ENCODE measurements at places on chromosomes 1 and 21.

DNA sequence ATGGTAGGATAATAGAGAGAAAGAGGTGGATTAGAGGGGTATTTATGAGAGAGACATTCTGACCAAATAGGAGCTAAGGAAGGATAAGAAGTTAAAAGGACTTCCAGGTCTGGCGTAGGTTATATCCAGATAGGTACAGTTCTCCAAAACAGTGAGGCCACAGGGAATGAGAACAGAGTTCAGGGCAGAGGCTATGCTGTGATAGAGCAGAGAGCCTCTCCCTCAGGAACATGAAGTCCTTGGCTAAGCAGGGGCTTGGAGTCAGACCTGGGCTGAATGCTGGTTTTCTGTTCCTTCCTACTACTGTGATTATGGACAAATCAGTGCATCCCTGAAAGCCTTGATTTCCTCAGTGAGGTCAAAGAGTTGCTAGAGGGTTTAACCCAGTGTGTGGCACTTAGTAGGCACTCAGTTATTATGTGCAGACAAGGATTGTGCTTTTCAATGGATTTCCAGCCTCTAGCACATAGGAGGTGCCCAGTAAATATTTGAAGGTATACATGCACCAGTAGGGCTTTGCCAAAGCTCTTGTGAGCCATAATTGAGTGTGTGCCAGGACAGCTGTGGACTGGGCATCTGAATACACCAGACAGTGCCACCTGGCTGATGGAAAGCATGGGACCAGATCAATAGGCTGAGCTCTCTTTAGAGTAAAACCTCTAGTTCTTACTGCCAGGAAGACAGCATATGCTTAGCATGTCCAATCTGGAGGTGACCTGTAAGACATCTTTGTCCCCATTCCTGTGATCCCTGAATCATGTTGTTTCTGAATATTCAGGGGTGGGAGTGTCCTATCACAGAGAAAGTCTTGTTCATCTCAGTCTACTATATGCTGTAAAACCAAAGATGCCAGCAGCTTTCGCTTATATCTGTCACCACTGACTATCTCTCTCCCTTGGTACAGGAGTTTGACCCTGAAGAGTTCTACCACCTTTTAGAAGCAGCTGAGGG, 111.1 kb downstream of the PIK3R3 start:
- no peak for DNase-seq

DNA sequence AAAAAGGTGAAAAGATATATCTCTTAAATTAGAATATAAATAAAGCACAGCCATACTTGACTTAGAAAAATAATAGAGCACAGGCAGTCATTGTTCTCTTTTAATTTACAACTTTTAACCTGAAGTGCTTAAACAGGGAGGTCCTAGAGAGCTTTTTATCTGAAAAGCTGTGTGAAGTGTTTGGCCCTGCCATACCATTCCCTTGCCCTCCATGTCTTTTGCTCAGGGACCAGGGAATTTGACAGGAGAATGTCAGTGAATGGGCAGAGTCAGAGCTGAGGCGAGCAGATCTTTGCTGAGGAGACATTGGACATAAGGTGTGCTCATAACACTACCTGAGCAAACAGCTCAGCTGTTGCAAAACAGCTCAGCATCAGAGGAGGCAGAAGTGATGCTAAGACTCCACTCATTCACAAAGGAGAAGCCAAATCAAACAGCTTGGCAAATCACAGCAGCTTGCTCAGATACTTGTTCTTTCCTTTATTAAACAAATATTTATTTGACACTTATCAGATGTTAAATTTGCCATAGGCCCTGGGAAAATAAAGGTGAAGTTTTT, 14.9 kb upstream of the MGST3 start:
- no peak for DNase-seq

DNA sequence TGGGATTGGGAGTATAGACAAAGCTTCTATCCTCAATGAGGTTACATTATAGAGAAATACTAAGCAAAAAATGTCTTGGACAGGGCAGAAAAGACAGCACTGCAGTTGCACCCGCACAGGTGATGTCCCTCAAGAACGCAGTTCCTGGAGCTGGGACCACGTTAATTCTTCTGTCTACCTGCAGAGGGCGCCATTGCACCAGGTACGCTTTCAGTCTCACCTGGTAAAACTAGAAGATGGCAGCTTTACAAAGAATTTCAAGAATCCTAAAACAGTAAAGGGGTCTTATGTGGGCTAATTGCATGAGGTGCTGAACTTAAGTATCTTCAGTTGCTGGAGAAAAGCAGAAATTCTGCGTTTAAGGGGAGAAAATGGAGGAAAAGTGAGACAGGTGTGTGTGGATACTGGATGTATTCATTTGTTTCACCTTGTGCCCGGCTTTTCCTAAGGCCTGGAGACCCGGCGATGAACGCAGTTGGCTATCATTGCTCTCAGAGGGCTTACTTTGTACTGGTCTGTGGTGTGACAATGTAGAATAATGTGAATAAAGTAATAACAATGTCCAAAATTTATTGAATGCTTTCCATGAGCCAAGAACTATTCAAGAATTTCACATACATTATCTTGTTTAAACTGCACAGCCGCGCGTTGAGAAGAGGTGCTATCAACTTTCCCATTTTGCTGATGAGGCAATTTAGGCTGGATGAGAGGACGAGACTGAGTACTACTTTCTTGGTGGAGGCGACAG, 276.3 kb upstream of the GREM2 start:
- peak; percentile 82 for DNase-seq

DNA sequence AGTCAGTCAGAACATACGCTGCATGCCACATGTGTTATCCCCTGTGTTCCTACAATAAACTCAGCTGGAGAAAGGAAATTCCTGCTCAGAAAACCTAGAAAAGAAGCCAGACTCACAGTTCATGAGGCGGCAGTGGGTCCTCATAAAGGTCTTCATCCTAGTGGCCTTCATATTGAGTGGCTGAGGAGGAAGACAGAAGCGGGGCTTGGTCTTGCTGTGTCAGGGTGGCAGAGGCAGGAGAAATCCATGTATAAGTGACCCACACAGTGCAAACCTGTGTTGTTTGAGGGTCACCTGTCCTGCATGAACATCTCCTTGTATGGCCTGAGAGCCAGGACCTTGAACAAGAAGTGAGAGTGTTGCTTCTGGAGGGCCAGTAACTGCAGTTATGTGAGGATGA, 4.0 kb upstream of the WNT3A start:
- no peak for DNase-seq

- DNase-seq: peak; percentile 62
Measured at GRCh38 chr1:119631433-119632102, 16.5 kb downstream of the ZNF697 start.

DNA sequence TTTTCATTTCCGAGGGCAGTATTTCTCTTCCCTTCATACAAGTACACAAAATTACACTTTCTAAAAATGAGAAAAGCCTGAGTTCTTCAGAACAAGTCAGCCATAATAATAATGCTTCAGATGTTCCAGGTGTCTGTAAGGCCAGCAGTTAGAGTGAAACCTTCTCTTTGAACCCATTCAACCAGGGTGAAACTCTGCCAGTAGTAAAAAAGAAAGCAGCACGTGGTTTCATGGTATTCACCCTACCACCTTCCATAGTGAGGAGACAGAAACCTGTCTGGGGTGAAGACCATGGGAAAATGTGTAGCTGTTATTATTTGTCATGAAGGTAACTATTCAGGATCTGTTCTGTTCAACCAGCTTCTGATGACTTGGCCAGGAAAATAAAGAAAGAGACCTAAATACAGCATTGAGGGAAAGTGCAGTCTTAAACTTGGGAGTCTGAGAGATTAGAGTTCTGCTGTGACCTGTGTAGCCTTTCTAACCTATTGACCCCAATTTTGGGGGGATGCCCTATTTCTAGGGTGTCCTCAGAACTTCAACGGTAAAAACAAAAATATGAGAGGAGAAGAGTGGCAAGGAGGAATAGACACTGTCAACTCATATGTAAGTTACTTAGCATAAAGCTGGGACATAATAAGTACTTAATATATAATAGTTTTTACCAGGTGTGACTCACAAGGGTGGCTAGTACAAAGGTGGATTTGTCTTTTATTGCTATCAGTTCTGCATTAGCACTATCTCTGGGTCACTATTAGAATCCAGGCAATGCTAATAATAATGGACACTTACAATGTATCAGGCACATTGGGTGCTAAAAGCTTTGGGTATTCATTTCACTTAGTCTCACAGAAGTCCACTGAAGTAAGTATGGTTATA, 70.0 kb upstream of the TNFSF4 start:
- DNase-seq: no peak

- no peak for DNase-seq
Measured at GRCh38 chr1:65207317-65207716, 59.3 kb downstream of the AK4 start.

DNA sequence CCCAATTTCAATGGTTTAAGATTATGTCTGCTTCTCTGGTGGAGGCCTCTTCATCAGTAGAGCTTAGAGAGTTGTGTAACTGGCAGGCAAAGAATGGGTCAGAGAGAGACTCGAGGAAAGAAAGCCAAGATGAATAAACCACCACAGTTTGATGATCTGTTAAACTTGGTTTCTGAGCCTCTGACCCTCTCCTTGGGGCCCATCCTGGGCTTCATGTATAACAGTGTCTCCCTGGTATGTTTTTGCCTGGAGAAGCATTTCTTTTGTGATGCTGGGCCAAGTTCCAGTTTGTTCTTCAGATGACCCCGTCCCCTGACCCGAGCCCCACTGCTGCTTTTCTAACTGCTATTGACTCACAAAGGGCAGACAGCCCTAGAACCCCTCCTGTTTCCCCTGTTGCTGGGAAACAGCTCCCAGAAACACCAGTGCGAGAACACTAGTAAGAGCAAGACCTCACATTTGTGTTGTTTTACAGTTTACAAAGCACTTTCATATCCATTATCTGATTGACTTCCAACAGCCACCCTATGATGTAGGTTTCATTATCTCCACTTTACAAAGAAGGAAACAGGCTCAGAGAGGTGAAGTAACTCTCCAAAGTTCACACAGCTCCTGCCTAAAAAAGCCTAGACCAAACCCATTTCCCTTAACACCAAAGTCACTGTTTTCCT, 9.0 kb downstream of the CD2 start:
- no peak for DNase-seq

GRCh38 chr1:218546314-218546713, 201.2 kb downstream of the TGFB2 start:
- peak; percentile 24 for DNase-seq

DNA sequence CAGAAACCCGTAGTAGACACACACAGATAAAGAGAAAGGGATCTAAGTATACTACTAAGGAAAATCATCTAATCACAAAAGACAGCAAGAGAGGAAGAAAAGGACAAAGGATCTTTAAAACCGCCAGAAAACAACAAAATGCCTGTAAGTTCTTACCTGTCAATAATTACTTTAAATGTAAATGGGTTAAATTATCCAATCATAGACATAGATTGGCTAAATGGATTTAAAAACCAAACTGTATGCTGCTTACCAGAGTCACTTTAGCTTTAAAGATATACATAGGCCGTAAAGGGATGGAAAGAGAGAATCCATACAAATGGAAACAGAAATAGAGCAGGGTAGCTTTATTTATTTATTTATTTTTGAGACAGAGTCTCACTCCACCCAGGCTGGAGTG, 44.0 kb downstream of the FLVCR1 start:
- no peak for DNase-seq

GRCh38 chr1:23571465-23571864, 12.2 kb upstream of the ID3 start:
- DNase-seq: no peak
